ENCODE measurements at places on chromosomes 13 and 19.

GRCh38 chr13:52838433-52839107 is 9.9 kb downstream of the PCDH8 start:
- no peak for DNase-seq

DNA sequence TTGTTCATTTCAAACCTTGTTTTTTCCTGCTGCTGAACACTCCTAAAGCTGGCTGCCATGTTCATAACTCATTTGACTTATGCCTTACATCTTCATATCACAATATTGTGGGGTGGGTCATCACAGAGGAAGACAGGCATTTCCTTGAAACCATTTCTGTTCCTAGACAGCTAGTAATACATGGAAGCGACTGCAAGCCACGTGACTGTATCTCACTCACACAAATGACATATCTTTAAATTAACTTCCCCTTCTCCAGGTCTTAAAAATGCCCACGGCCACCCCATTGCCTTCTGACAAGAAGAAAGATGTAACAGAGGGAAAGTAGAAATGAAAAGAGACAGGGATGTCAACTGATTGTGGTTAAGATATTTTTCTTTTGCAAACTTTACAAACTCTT is 236.8 kb downstream of the LMO7 start:
- no peak for DNase-seq

- no peak for DNase-seq
These were observed 110.8 kb downstream of the TNFRSF19 start for GRCh38 chr13:23680845-23681669.

GRCh38 chr13:21338156-21338555 is 120.9 kb downstream of the ZDHHC20 start:
- no peak for DNase-seq

DNA sequence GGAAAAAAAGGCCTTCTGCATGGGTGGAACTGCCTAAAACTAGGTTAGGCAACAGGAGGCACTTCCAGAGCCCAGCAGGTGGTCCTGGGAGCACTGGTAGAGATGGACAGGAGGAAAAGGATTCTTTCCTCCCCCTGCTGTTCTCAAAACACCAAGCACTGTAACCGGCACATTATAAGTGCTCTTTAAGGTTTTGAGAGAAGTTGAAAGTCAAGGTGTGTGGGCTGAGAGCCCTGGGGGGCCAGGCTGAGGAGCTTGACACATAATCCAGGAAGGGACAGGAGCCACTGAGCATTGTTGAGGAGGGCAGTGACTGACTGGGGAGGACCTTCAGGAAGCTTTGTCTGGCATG is 32.3 kb downstream of the SPATA13 start:
- no peak for DNase-seq

GRCh38 chr19:48341515-48342413 is 16.4 kb downstream of the EMP3 start:
- DNase-seq, result no peak

GRCh38 chr13:111156421-111156820 is 41.3 kb downstream of the ARHGEF7 start:
- no peak for DNase-seq

- peak; percentile 32 for DNase-seq
These were observed 1146.3 kb upstream of the MIR17HG start for GRCh38 chr13:90201202-90201601.

DNA sequence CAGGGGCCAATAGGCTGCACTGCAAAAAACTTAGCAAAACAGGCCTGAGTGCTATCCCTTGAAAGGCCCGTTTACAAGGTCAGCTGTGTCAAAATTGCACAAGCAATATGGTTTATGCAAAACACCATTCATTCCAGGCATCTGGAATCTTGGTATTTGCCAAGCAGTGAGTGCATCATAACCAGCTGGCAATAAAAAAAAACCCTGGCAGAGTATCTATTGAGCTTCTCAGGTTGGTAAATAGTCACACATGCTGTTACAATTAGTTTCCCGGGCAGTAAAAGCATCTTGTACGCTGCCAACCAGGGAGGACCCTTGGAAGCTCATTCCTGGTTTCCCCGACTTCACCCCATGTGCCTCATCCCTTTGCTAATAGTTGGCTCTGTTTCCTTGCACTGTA is 21.3 kb downstream of the ZNF77 start:
- DNase-seq, result peak; percentile 55

DNA sequence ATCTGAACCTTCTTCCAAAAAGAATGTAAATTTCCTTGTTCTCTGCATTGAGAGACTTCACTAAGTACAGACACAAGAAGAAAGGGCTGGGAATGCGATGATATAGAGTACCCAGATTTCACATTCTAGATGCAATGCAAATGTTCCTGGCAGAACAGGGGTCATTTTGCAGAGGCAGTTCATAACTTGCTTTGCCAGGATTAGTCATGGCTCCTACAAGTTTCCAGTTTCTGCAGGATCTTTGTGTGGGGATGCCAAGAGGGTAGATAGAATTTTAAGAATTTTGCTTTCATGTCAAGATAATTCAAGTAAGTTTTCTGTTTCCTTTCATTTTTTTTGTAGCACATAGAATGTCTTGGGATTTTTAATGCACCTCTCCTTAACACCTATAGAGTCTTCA is 181.2 kb downstream of the FGF9 start:
- no peak for DNase-seq

Measured in left hindlimb (tissue), 1 donor.